ENCODE measurements at places on chromosomes 4 and X.

DNA sequence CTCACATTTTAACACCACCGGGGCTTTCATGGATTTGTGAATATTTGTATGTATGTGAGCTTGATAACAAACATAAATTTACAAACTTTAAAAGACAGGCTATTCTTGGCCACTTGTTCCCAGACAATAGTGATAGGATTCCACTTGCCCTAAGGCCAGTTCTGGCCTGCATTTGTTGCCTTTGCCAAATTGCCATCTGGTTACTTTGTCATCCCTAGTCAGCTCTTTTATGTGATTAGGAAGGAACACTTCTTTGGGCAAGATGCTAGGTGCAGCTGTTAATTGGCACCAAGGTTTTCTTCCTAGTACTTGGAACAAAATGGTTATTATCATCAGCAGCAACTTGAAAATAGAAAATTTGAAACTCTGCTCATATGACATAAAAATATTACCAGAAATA lies 63.3 kb downstream of the CCSER1 start:
- DNase-seq = no peak

DNA sequence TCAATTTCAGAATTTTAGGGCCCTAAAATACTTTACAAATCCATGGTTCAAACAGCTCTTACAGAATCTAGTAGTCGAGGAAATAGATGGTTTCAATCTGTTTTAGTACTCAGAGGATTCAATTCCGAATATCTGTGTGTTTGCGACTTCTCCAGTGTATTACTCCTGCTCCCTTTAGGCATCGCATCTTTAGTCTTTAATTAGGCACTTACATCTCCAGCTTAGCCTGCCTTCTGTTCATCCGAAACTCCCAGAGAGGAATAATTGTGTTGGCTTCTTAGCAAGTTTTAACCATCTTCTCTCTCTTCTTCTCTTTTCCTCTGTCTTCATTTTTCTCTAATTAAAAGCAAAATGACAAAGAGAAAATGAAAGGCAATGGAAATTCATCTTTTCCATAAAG lies 1901.3 kb upstream of the TENM3 start:
- DNase-seq = no peak

- no peak for DNase-seq
Observed at GRCh38 chrX:148582353-148582752, 81.9 kb downstream of the AFF2 start.

DNA sequence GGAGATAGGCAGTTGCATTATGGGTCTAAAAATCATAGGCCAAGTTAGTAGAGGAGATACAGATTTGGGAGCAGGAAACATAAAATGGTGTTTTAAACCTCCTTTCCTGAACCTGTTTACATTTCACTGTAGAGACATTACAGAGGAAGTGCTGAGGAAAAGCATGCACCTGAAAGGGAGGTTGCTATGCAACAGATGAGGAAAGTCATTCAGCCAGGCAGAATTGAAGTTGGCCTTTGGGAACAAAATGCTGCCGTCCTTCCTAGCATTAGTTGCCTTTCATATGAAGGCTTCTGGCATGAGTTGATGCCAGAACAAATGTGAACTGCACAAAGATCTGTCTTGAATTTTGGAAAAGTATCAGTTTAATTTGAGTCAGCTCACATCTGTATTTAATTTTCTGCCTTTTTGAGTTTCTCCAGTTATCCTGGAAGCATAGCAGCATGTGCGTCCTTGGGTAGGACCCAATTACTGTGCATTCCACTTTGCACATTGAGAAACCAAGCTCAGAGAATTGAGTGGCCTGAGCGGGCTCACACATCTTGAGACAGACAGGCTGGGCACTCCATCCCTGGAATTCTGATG lies 38.2 kb downstream of the MAGED1 start:
- DNase-seq = peak; percentile 1

DNA sequence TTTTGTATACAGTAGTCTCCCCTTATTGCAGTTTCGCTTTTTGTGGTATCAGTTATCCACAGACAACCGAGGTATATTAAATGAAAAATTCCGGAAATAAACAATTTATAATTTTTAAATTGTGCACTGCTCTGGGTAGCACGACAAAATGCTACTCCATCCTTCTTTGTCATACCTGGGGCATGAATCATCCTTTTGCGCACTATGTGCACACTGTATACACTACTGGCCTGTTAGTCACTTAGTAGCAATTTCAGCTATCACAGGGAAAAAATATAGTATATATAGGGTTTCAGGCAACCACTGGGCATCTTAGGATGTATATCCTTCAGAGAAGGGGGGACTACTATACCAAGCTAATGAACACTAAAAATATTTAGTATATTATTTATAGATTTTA lies 198.8 kb upstream of the FAT4 start:
- DNase-seq = peak; percentile 70

DNA sequence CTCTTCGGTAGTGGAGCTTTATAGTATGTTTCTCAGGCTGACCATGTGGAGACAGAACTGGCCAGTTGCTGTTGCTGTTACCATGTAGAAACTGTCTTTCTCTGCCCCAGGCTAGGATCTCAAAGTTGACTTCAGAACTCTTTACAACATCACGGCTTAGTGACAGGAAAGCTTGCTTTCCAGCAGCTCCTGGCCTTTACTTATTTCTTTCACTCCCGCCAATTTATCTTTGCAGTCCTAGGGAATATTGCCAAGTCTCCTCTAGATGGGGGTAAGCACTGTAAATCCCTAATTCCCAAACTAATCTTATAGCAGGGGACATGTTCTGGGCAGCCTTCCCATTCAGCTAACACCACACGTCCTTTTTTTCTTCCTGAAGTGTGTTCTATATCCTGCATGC lies 631.6 kb downstream of the SPRY1 start:
- no peak for DNase-seq

DNA sequence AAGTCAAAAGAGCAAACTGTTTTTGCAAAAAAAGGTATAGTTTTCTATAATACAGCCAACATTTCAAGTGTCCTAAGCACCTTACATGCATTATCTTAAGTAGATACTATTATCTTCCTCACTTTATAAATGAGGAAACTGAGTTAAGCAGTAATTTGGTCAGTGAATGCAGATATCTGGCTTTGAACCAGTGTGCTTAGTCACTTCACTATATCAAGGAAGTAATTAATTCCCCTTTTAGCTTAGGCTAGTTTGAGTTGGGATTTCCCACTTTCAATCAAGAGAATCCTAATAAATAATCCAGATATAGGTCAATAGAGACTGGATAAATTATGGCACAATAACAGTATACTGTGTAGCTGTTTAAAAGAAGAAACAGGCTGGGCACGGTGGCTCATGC lies 14.8 kb downstream of the SPINK2 start:
- no peak for DNase-seq

GRCh38 chrX:53048169-53049126 lies at the start of gene GPR173:
Gene GPR173, plus strand, starts transcription at chrX:53048789. Its CDS starts 27,833 bp downstream, at chrX:53076622.
- peak; percentile 82 for DNase-seq

All from EH (cell line).